ENCODE measurements at places on chromosomes 6 and 20.

DNA sequence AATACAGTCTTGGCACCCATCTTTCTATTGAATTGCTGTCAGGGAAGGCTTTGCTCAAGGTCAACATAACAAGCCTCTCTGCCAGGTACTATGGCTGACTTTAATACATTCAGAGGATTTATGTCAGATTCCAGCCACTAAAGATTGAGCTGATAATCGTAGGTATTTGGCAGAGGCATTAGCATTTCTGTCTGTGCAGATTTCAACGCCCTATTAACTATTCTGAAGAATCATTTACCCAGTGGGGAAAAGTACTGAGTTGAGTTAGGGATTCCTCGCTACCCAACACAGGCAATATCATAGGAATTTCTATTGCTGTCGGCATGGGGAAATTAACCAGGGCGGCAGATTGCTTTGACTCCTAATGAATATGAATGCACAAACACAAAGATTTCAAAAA is 233.7 kb upstream of the SPTLC3 start:
- no peak for DNase-seq

DNA sequence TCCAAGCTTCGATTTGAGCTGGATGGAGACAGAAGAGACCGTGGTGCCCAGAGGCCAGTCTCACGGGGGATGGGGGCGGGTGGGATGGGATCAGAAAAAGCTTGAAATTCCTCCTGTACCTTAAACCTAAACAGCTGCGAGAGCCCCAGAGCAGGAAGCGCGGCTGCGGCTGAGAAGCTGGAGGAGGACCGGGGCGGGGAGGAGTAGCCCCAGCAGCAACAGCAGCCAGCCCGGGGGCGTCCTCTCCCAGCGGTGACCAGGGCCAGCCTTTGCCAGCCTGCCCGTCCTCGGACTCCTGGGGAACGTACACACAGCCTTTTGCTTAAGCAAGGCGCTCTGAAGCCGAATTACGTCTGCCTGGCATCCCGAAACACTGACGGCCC is 17.4 kb upstream of the PRDM13 start:
- DNase-seq = peak; percentile 72

GRCh38 chr6:4264601-4265000 is 129.2 kb upstream of the ECI2 start:
- no peak for DNase-seq

GRCh38 chr20:21049305-21049828 is 56.8 kb downstream of the LINC00237 start:
- DNase-seq = no peak

GRCh38 chr20:17463711-17464110 is 67.5 kb downstream of the BFSP1 start:
- no peak for DNase-seq

Measured in H7 (cell line).